ENCODE measurements at places on chromosomes 4 and X.

GRCh38 chr4:42149004-42149403 is 3.5 kb downstream of the BEND4 start:
- DNase-seq = no peak

DNA sequence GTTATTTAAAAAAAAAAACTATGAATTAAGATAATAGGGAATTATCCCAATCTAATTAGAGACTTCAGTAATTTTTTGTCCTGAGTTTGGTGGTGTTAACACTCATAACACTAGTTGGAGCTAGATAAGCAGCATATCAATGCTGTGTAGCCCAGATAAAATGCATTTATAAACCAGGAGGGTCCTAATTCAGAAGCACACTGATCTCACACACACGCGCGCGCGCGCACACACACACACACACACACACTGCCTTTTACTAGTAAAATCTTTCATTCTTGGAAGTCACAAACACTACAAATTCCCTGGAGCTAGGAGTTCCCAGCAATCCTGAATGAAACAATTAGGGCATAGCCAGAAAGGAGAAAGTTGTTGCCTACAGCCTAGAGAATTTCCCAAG is 3.2 kb downstream of the UNC5C start:
- no peak for DNase-seq

DNA sequence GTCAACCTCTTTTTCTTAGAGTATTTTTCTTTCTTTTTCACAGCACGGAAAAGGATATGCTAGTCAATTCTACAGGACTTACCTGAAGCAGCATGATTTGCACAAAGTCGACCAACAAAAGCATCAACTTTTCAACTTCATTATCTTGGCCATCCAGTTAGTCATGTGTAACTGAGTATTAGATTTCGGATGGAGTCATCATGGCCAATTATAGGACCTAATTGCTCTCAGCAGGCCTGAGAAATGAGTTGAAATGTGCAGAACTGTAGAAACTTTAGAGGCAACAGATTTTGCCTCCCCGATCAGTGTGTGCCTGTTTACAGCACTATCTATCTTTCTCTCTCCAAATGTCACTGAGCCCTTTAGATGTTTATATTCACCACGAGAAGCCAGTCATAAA is 41.0 kb downstream of the PCDH10 start:
- DNase-seq = no peak

- no peak for DNase-seq
Observed at GRCh38 chrX:152904151-152905080, 6.5 kb downstream of the ZNF185 start.

DNA sequence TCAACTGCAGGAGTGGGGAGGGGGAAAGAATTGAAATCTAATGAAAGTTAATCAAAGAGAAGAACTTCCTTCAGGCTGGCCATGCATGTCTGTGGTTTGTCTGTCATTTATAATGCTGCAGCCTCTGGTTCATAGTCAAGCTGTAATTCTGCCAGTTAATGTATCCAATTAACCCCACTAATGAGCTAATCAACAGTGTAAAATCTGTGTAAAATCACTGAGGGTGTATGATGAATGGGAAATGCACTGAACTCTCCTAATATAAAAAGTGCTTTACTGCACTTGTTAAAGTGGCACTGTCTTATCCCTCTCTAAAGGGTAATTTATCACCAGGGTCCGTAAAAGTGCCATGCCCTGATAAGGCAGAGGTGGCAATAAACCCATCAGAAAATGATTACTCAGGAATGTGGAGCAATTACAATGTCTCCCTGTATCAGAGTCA is 798.1 kb downstream of the PDHA2 start:
- no peak for DNase-seq

DNA sequence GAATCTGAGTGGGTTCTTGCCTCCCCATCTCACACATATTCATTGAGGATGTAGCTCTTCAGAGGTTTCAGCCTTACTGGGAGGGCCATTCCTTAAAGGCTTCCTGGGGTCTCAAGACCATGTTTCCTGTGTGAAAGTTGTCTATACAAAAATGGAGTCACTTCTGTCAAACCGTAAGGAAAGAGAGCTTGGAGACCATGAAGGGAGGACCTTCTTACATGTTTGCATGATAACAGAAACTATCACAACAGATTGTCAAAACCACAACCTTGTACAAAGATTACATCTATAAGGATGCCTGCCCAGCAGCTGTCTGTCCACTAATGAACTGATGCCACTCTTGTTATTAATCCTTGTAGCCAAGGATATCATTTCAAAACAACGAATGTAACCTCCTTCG is 139.3 kb downstream of the PDE5A start:
- no peak for DNase-seq

DNA sequence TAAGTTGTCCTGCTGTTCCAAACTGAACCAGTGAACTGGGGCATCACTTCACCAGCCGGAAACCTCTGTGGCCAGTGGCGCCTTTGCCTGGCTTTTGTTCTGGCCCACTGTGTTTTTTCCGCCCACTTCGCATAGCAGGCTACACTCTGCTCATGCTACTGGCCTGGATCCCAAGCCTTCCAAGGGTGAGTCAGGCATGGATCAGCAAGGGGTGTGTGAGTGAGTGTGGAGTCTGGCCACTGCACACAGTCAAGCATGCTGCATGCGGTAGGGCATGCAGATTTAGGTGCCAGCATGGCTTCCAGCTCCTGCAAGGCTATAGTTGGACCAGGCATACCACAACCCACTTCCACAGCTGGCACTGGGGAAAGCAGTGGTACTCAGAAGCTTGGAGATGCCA is 1967.9 kb downstream of the C4orf33 start:
- no peak for DNase-seq

DNA sequence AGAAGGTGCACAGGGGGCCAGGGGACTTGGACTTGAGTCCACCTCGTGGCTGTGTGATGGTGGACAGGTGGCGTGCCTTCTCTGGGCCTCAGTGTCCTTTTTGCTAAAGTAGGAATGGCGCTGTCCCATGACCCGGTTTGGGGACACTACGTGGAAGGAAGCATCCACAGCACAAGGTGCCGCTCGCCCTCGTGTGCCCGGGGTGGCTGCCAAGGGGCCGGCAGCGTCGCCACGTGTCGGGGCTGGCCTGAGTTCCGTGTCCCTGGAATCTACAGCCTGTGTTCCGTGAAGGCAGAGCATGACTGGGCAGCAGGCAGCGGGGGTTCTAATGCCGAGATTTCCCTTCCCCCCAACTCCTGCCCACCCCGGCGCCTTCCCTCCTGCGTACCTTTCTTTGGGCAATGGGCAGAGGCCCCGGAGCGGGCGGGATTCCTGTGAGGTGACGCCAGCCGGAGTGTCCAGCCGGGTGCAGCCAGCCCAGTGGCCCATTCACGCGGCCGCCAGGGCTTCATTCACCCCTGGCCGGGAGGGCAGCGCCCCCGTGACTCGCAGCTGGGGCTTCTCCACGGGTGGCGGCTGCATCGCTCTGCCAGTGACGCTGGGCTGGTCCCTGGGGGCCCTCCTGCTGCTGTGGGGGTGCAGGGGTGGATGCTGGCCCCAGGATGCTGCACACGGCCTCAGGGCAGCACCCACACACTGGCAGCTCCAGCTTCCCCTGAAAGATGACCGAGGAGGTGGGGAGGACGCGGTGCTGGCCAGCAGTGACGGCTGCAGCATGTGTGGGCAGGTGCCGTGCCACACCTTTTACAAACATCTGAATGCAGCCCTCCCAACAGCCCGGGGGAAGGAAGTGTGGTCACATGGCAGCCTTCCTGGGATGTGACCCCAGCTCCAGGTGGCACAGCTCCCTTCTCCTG is 21.2 kb downstream of the DOK7 start:
- DNase-seq = no peak

DNA sequence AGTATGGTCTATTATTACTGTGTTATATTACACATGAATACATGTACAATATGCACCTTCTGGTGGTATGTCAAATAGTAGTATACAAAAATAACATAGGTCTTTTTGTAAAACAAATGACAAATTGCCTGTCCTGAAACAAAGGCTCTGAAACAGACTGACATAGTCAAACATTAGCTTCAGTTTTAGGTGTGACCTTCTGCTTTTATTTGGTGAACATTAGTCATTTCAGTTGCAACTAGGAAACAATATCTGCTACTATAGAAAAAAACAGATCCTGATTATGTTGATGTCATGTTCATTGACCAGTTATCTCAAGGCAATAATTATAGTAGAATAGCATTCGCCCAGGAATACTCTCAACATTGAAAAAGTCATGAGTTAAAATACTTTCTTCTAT is 123.0 kb downstream of the CHRNA9 start:
- no peak for DNase-seq

- DNase-seq = no peak
Observed at GRCh38 chr4:83258461-83258860, 26.1 kb downstream of the COQ2 start.

DNA sequence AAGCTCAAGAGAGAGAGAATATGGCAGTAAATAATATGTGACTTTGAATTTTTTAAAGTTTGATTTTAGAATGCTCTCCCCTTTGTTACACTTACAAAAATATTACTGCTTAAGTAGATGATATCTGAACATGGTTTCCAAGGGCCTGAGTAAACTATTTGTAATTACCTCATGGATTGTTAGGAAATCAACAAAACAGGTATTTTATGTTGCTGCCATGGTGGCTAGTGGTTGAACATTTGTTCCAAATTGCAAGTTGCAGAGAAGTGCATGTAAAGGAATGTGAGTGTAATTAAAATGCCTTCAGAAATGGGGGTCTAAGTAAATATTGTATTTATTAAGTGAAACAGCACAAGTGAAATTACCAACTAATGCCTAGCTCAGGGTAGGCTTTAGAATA is 27.6 kb downstream of the SEPTIN11 start:
- DNase-seq = no peak

GRCh38 chr4:13920901-13921300 is 293.4 kb upstream of the BOD1L1 start:
- no peak for DNase-seq

DNA sequence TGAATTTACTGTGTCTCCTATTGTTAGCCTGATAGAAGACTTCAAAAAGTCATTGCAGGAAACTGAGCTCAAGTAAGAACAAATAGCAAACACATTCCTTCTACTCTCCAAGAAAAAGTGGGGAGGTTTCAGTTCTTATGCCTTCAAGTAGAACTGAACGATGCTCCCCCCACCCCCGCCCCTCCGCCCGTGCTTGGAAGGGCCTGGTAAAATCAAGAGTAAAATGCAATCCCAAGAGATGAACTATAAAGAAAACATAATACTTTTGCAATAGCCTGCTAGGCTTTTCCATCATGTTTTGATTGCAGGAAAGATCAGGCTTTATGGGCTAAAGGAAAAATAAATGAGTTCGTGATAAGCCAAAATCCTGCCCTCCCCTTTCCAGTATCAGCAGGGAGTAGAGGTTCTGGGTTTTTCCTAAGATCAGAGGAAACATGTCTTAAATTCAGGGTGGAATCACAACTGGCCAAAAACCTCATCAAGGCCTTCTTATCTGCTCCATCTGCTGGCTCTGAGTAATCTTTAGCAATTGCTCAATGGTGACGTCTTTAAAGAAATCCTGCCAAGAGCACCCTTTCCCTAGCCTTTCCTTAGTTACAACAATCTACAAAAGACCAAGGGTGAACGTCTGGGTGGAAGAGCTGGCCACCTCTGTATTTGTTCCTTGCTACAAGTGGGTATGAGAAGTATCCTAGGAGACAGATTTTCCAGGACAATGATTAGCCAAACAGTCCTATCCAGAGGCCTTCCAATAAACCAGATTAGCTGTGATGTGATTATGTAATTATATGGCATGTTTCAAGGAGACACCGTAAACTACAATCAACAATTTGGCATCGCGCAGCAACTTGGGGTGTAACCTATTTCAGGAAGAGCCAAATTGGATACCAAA is 66.3 kb upstream of the FAM9C start:
- no peak for DNase-seq

DNA sequence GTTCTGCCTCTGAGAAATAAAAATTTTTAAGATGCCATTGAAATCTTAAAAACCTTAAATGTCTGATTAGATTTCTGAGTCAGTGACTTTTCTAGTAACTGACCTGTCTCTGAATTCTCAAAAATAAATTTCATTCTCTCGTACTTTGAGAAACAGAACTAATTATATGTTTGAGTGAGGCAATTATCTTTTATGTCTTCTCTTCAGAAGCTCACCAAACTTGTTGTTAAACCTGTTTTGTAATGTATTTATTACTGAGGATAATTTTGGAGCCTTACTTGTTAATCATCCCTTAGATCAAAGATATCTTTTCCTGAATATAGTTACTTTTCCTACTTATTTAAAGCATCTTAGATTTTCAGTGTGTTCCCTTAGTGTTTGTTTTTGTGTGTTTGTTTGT is 64.5 kb upstream of the MMAA start:
- no peak for DNase-seq

- no peak for DNase-seq
Observed at GRCh38 chr4:36399762-36400353, 118.4 kb downstream of the DTHD1 start.

DNA sequence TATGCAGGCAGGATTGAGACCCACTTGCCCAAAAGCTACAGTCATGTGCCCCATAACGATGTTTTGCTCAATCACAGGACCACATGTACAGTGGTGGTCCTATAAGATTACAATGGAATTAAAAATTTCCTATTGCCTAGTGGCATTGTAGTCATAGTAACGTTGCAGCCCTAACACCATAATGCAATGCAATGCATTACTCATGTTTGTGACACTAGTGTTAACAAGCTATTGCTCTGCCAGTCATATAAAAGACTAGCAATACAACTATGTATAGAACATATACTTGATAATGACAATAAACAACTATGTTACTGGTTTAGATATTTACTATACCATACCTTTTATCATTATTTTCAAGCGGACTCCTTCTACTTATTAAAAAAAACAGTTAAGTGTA is 50.6 kb downstream of the VGLL1 start:
- DNase-seq = no peak

DNA sequence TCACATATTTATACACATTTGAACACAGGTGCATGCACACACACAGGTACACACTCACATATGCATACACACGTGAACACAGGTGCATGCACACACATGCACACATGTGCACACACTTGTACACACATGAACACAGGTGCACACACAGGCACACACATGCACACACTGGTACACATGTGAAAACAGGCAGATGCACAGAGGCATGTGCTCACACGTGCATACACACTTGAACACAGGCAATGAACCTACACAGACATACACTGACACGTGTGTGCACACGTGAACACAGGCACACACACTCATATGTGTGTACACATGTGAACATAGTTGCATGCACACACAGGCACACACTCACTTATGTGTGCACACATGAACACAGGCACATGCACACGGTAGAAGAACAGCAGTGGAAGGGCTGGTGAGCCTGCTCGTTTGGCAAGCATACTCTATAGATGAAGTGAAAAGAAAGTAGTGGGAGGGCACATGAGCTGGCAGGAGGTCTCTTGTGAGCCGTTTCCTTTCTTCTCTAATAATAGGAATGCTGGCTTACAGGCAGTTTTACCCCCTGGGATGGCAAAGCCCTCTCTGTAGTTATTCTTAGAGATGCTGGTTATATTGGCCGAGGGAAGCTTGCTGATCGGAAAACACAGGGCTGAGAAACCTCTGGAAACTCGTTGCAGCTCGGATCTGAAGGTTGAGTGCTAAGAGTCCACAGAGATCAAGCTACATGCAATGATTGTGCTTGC is 279.6 kb upstream of the CLNK start:
- DNase-seq = no peak

- no peak for DNase-seq
Observed at GRCh38 chr4:94944726-94945125, 187.0 kb downstream of the BMPR1B start.

Measured in stimulated activated CD4-positive, alpha-beta T cell treated with anti-CD3 and anti-CD28 coated beads, TNF-alpha, amount 100 ng/mL, for 1 hour (primary cell).